ENCODE measurements at places on chromosomes 7 and 10.

DNA sequence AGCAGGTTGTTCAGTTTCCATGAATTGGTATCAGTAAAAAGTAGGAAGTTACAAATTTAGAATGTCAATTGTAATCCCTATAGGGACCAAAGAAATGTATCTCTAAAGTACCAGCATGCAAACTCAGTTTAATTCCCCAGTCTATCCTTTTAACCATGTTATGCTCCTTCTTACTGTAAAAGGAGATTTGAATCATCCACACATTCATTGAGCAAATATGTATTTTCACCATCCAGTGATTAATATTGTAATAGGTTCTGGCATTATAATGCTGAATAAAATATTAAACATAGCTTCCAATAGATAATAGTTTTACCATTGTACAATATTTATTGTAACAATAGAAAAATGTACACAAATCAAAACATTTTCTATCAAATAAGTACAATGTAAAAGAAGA, 228.2 kb upstream of the SEMA3A start:
- DNase-seq: no peak

DNA sequence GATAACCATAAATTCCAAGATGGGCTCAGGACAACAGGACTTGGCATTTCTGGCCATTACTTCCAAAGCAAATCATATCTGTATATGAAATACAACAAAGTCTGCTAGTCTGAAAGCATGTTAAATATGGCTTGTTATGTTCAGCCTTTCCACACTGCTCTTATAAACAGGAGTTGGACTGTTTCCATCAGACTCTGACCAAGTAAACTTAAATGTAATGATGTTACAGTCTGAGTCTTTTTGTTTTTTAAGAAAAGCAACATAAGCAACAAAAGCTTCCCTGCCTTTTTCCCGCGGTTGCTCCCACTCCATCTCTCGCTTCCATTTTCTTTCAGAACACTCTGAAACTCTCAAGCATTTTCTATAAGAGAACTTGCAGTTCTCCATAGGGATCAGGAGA, 8.1 kb upstream of the CDCA7L start:
- no peak for DNase-seq

DNA sequence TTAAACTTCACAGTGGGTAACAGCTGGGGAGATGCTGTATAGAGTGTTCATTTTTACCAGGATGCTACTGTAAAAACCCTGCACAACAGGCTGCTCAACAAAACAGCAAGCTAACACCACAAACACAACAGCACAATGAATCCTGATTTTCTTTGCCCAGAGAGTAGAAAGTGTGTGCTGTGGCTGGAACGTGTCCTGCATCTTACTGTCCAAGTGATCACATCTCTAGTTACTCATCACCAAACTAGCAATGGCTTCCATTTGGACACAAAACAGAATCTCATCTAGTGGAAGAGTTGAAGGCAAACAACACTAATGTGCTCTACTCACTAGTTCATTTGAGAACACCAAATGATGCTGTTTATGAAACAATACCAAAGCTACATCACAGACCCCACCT, 121.2 kb downstream of the SLC25A13 start:
- no peak for DNase-seq

DNA sequence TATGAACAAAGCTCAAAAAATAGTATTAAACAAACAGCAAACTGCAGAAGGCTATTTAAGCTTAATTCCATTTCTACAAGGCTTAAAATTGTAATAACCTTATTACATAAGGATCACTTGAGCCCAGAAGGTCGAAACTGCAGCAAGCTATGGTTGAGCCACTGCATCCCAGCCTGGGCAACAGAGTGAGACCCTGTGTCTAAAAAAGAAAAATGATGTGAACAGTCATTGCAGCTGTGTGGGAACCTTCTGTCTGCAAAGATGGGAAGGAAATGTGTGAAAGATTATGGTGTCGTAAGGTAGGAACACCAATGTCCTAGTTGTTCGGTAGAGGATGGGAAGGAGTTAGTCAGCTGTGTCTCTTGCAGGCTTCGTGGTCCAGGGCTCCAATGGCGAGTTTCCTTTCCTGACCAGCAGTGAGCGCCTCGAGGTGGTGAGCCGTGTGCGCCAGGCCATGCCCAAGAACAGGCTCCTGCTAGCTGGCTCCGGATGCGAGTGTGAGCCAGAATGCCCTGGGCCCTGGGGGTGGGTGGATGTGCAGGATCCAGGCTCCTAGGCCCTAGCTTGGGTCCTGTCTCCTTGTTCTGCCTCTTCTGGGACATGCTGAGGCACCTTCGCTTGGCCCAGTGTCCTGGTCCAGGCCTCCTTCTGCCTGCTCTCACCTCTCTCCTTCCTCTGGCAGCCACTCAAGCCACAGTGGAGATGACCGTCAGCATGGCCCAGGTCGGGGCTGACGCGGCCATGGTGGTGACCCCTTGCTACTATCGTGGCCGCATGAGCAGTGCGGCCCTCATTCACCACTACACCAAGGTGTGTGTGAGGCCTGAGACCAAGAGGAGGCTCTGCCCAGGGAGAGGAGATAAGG, 9.1 kb downstream of the C10orf62 start:
- no peak for DNase-seq

GRCh38 chr7:158963771-158964241, 107.4 kb downstream of the DYNC2I1 start:
- no peak for DNase-seq

GRCh38 chr10:63128443-63128842, 4.7 kb upstream of the NRBF2 start:
- DNase-seq: no peak

GRCh38 chr10:62749093-62749683, 55.3 kb upstream of the ADO start:
- DNase-seq: no peak

- no peak for DNase-seq
Observed at GRCh38 chr7:99499371-99499720, 735 bp downstream of the ZNF394 start.

- no peak for DNase-seq
Observed at GRCh38 chr10:36670621-36671402, 454.6 kb upstream of the ANKRD30A start.

GRCh38 chr10:53930648-53931047, 870.4 kb downstream of the PCDH15 start:
- no peak for DNase-seq

- no peak for DNase-seq
Observed at GRCh38 chr10:77182803-77183202, 454.8 kb downstream of the KCNMA1 start.

DNA sequence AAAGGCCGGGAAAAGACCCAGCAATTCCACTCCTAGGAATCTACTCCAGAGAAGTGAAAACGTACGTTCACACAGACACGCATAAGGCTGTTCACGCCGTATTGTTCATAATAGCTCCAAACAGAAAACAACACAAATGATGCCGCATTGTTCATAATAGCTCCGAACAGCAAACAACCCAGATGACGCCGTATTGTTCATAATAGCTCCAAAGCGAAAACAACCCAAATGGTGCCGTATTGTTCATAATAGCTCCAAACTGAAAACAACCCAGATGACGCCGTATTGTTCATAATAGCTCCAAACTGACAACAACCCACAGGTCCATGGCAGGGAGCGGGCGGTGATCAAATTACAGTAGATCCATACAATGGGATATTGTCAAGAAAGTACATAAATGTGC, 85.2 kb upstream of the DNAAF5 start:
- DNase-seq: no peak

DNA sequence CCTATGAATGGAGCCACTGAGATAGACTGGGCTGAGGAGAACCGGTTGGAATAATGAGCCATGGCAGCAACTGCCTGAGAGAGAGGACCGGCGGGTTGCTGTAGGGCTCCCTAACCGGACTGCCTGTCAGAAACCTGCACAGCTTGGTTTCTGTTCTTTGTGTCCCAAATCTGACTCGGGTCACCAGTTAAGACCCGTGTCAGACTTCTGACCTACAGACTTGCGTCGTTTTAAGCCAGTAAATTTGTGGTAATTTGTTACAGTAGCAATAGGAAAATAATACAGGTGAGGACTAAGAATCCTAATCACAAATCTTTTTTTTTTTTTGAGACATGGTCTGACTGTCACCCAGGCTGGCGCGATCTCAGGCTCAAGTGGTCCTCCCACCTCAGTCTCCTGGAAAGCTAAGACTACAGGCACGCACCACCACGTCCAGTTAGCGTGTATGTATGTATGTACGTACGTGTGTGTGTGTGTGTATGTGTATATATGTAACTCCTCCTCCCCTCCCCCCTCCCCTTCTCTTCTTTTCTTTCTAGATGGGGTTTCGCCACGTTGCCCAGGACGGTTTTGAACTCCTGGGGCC, 672 bp upstream of the DDX56 start:
- DNase-seq: no peak

GRCh38 chr7:152462995-152463708, 27.3 kb upstream of the KMT2C start:
- DNase-seq: no peak

DNA sequence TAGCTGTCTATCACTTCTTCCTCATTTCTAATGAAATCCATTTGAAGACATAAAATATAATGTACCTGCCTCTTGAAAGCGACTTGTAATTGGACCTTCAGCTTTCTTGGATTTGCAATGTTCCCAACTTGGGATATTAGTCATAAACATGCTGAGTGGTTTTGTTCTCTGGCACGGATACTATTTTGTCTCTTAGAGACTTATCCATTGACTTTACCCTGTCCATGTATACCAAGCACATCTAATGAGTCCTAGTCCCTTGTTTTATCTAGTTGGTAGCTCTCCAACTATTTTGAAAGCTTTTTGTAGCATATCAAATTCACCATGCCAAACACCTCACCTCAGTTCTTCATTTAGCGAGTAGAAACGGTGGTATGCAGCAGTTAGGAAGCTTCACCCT, 18.9 kb downstream of the PLEKHS1 start:
- DNase-seq: no peak

GRCh38 chr7:50857804-50858489, 75.3 kb upstream of the GRB10 start:
- no peak for DNase-seq

DNA sequence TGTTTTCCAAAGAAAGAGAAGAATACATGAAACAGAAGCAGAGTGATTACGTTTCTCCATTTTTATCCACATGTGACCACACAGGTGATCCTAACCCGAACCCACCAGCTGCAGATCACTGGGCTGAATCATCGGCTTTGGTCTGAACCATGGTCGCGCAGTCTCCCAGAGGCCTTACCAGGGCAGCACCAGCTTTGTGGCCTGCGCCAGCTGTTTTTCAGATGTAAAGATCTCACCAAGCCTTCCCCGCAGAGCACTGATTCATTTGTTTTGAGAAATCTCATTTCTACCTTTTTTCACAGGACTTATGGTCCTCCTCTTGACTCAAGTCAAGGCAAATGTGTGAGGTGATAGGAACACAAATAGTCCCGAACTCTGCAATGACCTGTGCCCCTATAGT, 207.0 kb upstream of the PPP2R2D start:
- DNase-seq: no peak

- no peak for DNase-seq
Observed at GRCh38 chr10:61757525-61758397, 95.0 kb downstream of the CABCOCO1 start.

DNA sequence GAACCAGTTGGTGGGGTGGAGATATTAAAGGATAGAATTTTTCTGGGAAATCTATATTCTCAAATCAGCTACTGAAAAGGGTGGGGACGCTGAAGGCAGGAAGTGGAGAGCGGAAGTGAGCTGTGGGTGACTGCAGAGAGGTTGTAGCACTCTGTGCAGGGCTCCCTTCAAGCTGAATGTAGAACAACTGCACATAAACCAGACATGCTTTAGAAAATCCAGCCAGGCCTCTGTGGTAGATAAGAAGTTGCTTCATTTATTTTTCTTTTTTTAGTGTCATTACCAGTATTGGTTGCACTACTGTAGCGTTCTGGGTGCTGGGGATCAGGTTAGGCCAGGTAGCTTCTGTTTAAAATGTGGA, 127.8 kb downstream of the CELF2 start:
- DNase-seq: peak; percentile 25

- DNase-seq: no peak
Observed at GRCh38 chr7:73631558-73631957, 7.2 kb upstream of the MLXIPL start.

DNA sequence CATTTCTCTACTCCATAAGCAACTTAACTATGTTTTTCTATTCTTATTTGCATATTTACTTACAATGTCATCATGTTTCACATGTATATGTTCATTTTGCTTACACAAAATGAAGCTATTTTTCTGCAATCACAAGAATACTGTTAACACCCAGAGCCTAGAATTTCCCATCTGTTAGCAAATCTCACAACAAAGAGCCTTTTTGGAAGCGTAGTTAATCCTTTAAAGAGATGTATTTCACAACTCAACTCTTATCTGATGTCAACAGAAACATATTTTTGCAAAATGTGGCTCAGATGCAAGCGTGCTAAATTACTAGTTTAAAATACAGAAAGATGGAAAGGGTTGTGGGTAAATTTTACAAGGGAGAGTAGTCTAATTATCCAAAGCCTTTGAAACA, 110.6 kb upstream of the COL1A2 start:
- no peak for DNase-seq

DNA sequence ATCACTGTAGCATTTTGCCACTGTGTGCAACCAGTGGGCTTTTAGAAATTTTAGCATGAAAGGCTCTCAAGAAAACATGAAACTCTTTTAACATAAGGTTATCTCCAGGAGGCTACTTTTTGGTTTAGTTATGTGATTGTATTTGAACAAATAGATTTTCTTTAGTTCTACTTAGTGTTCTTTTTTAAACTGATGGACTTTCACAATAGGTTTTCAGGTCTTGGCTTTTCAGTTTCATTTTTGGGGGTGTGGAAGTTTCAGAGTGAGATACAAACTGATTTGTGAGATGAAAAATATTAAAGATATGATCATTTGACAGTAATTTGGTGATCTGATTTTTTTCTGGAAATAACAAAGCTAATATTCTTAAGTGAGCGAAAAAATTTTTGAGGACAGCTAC, 344.1 kb downstream of the PHF14 start:
- no peak for DNase-seq

GRCh38 chr10:95241533-95241932, 47.5 kb downstream of the ACSM6 start:
- no peak for DNase-seq

DNA sequence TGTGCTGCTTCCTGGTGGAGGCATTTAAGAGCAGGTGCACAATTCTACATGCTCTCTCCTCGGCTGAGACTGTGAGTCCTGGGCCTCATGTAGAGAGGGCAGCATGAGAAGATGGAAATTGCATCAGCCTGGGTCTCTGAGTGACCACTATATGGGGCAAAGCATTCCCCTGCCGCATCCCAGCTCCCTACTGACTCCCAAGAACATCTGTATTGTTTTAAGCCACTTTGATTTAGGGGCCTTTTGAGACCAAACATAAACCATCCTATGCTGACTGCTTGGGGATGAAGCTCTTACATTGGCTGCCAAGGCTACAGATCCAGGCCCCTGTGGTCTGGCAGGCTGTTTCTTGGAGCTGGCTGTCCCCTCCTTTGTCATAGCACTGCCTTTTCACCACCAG, 101.3 kb upstream of the TBX20 start:
- no peak for DNase-seq

GRCh38 chr10:24006741-24007140, 202.2 kb upstream of the KIAA1217 start:
- DNase-seq: no peak

- DNase-seq: no peak
Observed at GRCh38 chr10:70404787-70405036, 767 bp downstream of the EIF4EBP2 start.

GRCh38 chr10:68787813-68788212, 39.5 kb upstream of the STOX1 start:
- DNase-seq: no peak

GRCh38 chr10:34037499-34037898, 703.0 kb upstream of the NRP1 start:
- no peak for DNase-seq
